AG04449 (cell line): ENCODE measurements at places on chromosomes 12 and 14.

- no peak for DNase-seq
Observed at GRCh38 chr14:89089330-89089729, 264.9 kb downstream of the TTC8 start.

DNA sequence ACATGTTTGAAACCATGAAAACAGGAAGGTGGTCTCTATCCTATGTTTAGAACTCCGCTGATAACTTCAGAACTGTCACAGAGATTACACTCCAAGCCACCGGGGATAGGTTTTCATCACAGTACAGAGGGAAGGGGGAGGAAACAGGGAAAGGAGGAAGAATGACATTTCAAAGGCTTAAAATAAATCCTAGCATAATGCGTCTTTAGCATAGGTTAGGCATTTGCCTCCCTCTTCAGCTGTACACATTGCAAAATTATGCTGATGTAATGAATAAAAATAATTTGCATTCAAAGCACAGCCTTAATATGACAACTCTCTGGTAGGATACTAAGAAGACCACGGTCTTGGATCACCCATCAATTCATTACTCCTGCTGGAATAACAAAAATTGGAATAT, 54.3 kb upstream of the PYGL start:
- no peak for DNase-seq

GRCh38 chr12:67237231-67237630, 31.9 kb upstream of the CAND1 start:
- no peak for DNase-seq

GRCh38 chr12:106736051-106736957, 38.2 kb upstream of the RIC8B start:
- no peak for DNase-seq

GRCh38 chr12:100497105-100497795, 23.6 kb downstream of the NR1H4 start:
- no peak for DNase-seq

GRCh38 chr12:129211862-129212630, 358.8 kb downstream of the GLT1D1 start:
- DNase-seq = no peak
